Central memory CD4-positive, alpha-beta T cell (primary cell): ENCODE measurements at places on chromosomes 12 and 14.

DNA sequence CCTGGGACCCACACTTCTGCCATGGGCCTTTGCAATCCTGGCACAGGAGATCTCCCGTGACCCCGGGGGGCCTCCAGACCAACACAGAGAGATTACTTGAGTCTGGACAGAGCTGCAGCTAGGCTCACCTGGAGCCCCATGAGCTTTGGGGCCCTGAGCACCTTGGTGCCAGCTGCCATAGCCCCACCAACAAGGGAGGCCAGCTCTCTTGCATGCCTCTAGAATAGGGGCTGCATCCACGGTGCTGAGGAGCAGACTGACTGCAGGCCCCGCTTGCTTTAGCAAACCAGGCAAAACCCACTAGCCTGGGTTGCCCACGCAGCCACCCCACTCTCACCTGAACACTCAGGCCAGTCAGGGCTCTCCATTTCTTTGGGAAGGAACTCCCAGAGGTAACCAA is 3.7 kb upstream of the OR4N2 start:
- DNase-seq, result no peak

DNA sequence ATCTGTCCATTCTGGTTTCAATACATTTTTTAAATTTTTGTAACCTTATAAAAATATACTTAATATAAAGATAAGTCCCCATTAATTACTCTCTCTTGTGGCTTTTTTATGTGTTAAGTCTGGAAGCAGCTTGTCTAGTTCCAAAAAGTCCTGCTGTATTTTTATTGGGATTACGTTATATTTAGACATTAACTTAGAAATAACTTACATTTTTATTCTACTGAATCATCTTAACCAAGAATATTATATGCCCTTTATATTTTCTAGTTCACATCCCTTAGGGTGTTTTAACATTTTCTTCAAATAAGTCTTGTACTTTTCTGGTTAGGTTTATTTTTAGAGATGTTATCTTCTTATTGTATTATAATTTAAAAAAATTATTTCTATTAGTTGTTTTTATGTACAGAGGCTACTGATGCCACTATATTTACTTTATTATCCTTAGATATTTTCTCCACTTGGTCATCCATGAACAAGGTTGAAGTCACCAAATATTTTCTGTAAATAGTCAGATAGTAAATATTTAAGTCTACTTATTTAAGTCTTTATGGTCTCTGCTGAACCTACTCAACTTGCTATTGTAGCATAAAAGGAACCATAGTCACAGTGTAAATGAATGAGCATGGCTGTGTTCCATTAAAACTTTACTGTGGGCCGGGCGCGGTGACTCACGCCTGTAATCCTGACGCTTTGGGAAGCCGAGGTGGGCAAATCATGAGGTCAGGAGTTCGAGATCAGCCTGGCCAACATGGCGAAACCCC is 132.4 kb upstream of the NEDD1 start:
- no peak for DNase-seq

DNA sequence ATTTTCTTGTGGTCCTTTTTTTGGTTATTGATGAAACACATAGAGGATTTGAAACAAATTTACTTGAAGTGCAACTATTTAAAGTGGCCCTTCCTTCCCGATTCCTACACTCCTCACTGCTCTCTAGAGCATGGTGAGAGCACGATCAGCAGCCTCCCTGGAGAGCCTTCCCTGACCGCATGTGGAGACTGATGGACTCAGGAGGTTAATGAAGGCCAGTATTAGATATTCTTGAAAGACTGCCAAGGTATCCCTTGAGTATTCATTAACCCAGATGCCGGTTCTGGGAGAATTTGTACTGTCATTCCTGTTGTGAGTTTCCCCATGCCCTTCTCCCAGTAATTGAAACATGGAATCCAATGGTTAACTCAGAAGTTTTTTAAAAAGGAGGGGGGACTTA is 102.8 kb upstream of the FGD4 start:
- DNase-seq, result no peak

DNA sequence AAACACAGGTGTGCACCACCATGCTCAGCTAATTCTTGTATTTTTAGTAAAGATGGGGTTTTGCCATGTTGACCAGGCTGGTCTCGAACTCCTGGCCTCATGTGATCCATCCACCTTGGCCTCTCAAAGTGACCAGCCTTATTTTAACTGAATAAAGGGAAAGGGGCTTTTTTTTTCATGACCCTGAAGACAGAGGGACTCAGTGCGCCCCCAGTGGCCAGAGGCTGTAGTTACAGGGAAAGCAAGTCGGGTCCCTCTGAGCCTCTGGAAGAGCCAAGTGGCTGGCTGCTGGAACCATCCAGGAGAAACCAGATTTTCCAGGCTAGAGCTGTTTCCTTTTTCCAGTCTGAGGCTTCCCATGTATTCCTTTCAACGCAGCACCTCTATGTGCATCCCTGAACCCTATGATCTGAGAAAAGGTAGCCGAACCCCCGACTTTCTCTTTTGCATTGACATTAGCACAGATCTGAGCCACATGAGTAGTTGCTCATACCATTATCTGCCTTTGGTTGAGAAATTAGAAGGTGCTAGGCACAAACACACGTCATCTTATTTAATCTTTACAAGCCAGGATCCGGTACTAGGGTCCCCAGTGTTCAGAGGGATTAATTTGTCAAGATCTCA is 342.7 kb downstream of the CACNA1C start:
- DNase-seq, result no peak

- DNase-seq, result no peak
These were observed 76.5 kb downstream of the VCPKMT start for GRCh38 chr14:50039734-50040400.

- DNase-seq, result no peak
These were observed 13.2 kb downstream of the PNP start for GRCh38 chr14:20482382-20482781.

- no peak for DNase-seq
These were observed 51.0 kb downstream of the SPPL3 start for GRCh38 chr12:120853188-120853587.

DNA sequence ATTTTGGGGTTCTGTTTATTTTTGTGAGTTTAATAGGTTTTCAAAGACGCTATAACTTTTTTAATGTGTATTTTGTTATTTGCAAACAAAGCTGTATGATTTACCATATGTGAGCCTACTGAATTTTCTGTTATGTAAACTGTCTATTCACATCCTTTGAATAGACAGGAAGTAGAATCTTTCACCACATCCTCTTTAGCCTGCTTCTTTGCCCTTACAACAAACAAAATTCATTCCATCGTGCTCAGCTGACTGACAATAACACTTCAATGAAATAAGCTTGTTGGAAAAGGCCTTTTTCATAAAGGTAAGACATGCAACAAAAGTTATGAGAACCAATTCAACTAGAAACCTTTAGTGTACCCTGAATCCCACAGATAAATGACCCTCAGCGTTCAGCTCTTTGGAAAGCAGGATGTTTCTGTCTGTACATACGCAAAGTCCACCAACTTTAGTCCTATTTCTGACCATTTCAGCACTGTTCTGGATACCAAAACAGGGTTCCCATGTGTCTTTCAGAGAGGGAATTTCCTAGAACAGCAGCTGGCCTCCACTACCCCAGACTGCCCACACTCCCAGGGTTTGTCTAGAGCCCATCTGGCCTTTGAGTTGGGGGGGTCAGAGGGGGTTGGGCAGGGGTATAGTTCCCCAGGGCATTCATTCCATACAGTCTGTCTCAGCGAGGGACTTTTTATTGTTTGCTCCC is 71.3 kb downstream of the DUSP6 start:
- peak; percentile 48 for DNase-seq

- DNase-seq, result no peak
These were observed 70.4 kb downstream of the TBK1 start for GRCh38 chr12:64522316-64522715.

DNA sequence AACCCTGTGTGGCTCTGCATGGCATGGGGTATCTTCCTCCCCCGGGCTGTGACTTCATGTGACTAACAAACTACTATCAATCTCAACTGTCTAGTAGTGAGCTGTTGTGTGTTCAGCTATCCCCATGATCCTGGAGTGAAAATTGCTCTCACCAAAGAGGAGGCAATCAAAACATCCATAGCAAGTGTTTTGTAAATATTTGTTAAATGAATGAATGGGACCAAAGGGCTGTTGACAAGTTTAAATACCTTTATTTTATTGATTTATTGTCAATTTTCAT is 138.1 kb upstream of the CPM start:
- no peak for DNase-seq

GRCh38 chr14:64997108-64997794 is 10.6 kb downstream of the FNTB start:
- DNase-seq, result peak; percentile 17

DNA sequence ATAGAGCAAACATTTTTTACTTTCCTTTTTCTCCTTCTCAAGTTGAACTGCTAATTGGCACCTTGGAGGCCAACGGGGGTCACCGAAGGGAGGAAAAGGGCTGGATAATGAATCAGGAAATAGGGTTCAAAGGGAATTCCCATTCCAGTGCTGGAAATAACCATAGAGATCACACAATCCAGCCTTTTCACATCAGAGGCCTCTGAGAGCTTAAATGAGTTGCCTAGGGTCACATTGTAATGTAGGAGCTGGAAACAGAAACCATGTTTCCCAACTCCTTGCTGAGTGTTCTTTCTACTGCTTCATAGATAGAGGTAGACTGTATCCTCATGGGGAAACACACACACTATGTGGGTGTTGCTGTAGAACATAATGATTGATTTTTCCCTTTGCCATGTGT is 60.6 kb upstream of the DDHD1 start:
- no peak for DNase-seq

- no peak for DNase-seq
These were observed 325.1 kb downstream of the DAD1 start for GRCh38 chr14:22263961-22264360.
